Breast epithelium (tissue), 4 donors: ENCODE measurements at places on chromosomes 6 and 20.

DNA sequence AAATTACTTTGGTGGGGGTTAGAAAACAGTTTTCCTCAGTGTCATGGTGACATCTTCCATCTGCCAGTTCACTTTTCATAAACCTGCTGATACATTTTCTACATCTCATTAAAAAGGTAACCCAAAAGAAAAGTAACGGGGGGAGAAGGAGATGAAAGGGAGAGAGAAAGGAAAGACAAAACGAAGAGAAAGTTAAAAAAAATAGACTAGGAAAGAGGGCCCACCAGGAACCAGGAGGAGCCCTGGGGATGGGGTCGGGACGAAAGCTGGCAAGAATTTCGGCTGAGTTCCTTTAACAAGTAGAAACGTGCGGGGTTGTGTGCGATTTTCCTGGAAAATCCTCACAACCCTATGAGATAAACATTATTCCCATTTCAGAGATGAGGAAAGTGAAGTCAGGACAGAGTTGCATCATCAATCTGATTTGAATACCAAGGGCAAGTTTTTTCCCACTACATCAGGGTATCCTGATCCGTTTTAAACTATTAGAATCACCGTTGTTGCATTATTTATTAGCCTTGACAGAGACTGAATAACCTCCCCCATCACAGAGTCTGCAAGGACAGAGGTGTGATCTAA lies 53.4 kb upstream of the TPD52L1 start:
- no peak overlapping the region for H3K27ac ChIP-seq
- peak overlapping the region; percentile 82 for H3K4me3 ChIP-seq
- no peak for DNase-seq

DNA sequence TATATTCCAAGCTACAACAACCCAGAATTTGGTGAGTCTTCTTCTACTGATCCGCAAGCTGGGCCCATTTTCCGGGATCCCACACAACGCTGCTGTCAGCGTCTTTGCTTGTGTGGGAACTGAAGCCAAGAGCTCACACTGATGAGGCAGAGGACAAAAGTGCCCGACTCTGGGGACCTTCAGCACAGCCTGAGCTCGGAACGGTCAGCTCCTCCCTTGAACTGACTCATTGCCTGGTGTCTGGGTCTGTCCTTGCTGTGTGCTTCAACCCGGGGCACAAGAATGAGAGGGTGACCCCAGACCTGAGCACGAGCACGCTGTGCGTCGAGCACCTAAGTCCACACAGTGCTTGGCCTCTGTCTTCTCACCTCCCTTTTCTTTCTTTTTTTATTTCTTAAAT lies 33.5 kb downstream of the DACT2 start:
- H3K27ac ChIP-seq = no peak overlapping the region
- H3K4me1 ChIP-seq = no peaks in the 10 kb centered on the region
- no peak overlapping the region for H3K4me3 ChIP-seq
- no peaks in the 10 kb centered on the region for H3K36me3 ChIP-seq

DNA sequence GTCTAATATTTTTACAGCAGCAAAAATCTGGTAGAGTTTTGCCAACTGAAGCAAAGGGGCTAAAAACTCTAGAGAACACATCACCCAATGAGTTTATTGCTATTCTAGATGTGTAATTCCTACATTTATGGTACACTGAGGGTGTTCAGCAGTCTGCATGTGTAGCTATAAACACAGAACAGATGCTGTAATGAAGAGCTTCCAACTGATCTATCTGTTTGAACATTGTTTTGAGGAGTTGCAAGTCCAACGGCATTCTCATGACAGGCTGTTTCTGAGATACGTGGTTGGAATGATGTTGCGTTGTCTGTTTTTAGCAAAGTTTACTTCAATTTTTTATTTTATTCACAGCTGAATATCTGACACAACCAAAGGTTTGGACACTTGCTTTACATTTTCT lies 141.2 kb upstream of the RAB32 start:
- DNase-seq = no peak
- H3K27me3 ChIP-seq = no peaks in the 10 kb centered on the region
- H3K4me3 ChIP-seq = no peak overlapping the region

GRCh38 chr6:139597087-139597763 lies 222.8 kb upstream of the CITED2 start:
- no peak for DNase-seq
- peak overlapping the region; percentile 86 for H3K27ac ChIP-seq
- H3K4me3 ChIP-seq = no peak overlapping the region
- H3K36me3 ChIP-seq = no peaks in the 10 kb centered on the region
- H3K4me1 ChIP-seq = peaks cover 14% of the 10 kb centered on the region

- H3K27ac ChIP-seq = no peak within 1 kb of the TSS
- no peak for DNase-seq
- H3K4me1 ChIP-seq = no peaks in the 10 kb centered on the region
- no peaks in the 10 kb centered on the region for H3K36me3 ChIP-seq
- H3K4me3 ChIP-seq = no peak within 1 kb of the TSS
- H3K27me3 ChIP-seq = no peaks in the 10 kb centered on the region
Measured at GRCh38 chr6:656460-657252, at the start of gene HUS1B. Gene HUS1B, minus strand, starts transcription at chr6:657100. Its CDS starts 156 bp downstream, at chr6:656944.

GRCh38 chr20:12207875-12208274 lies 290.2 kb downstream of the BTBD3 start:
- no peaks in the 10 kb centered on the region for H3K27me3 ChIP-seq
- no peak overlapping the region for H3K4me3 ChIP-seq
- no peak for DNase-seq
- no peaks in the 10 kb centered on the region for H3K4me1 ChIP-seq
- no peaks in the 10 kb centered on the region for H3K36me3 ChIP-seq

GRCh38 chr6:49142421-49143151 lies 320.5 kb downstream of the MMUT start:
- H3K4me1 ChIP-seq = no peaks in the 10 kb centered on the region
- no peak for DNase-seq
- H3K27me3 ChIP-seq = no peaks in the 10 kb centered on the region
- H3K4me3 ChIP-seq = no peak overlapping the region
- no peaks in the 10 kb centered on the region for H3K36me3 ChIP-seq
- no peak overlapping the region for H3K27ac ChIP-seq
